Foreskin keratinocyte (primary cell): ENCODE measurements at places on chromosomes 6 and 20. TPM values are rescaled to one million over a fixed set of nuclear protein-coding genes. Genes with fewer than 3 reads are reported as not detected.

Gene CRISP3
- total RNA-seq: not detected in 2 replicates

Gene OLIG3
- not detected in 2 replicates for total RNA-seq

Gene OPRL1
- total RNA-seq: 0.10 and 0.14 TPM in 2 replicates

Gene CALHM5
- total RNA-seq: 0.11 and 0.20 TPM in 2 replicates

Gene ZSCAN23
- total RNA-seq: 1.1 and 2.7 TPM in 2 replicates

Gene WFDC12
- total RNA-seq: 0.18 and 0.61 TPM in 2 replicates

Gene FOXQ1
- total RNA-seq: 2.8 and 4.5 TPM in 2 replicates

Gene SULF2
- 230 and 277 TPM in 2 replicates for total RNA-seq

Gene TRDN
- not detected in 2 replicates for total RNA-seq

Gene IER3
- total RNA-seq: 279 and 373 TPM in 2 replicates

Gene COL9A3
- 10.1 and 10.8 TPM in 2 replicates for total RNA-seq

Gene JPH2
- total RNA-seq: 7.1 and 7.8 TPM in 2 replicates

Gene COL12A1
- 108 and 119 TPM in 2 replicates for total RNA-seq

Gene KHDC1L
- 0.21 TPM in 1 of 2 replicates, not detected in the other for total RNA-seq

Gene SNX21
- total RNA-seq: 11.2 and 14.2 TPM in 2 replicates

Gene IPCEF1
- not detected in 2 replicates for total RNA-seq
